ENCODE measurements at places on chromosomes 7 and 10.
A peak's percentile ranks its signal among the peaks of the same experiment; 100 is the strongest.

- DNase-seq, result no peak
These were observed 145.3 kb downstream of the HTR7 start for GRCh38 chr10:90712529-90712928.

DNA sequence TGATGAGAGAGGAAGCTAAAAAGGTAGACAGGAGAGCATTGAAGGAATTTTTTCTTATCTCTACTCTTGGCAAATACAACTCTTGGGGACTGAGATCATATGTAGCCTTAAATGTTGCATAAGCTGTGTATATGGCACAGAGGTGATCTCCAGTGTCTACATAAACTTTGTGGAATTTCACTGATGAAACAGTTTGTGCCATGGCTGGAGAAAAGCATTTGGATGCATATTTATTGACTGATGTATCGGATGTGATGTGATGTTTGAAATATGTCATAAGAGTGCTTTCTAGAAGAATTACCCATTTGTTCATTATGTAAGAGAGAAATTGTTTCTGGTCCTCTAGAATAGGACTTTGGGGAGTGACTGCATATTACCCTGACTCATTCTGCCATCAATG lies 244.9 kb upstream of the LRRTM3 start:
- DNase-seq, result no peak

DNA sequence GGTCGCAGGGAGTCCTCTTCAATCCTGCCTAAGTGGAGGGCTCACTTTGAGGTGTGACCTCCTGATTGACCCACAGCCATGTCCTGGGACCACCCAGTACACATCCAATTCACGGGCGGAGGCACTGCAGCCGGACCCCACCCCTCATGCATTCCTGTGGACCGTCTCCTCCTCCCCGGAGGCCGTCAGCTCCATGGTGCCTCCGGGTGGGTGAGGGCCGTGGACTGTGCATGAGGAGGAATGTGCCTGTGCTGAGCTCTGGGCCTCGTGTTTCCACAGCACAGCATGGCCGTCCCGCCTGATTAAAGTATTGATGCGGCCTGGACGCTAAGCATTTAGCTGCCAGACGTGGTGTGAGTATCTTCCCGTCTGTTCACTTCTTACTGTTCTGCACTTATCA lies 52.8 kb downstream of the CFAP46 start:
- DNase-seq, result no peak

DNA sequence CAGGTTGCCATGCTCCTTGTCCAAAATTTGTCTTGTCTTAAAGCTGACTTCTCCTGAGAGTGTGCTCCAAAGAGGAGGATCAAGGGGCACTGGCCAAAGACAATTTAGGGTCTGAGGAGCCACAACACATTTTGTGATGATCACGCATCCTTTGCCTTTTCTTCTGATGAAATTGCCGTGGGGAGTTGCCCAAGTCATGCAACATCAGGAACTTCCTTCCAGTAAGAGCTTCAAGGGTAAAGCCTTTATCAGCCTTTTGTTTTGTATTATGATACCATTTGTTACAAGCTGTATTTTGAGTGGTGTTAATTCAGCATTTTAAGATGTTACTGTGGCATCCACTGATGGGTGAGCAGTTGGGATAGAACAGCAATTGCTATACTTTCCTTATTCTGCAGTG lies 131.2 kb upstream of the MKI67 start:
- DNase-seq, result no peak

- DNase-seq, result no peak
These were observed 206.1 kb upstream of the PHYHIPL start for GRCh38 chr10:58970160-58970915.

- no peak for DNase-seq
These were observed 532.5 kb upstream of the MGMT start for GRCh38 chr10:128934492-128934891.

DNA sequence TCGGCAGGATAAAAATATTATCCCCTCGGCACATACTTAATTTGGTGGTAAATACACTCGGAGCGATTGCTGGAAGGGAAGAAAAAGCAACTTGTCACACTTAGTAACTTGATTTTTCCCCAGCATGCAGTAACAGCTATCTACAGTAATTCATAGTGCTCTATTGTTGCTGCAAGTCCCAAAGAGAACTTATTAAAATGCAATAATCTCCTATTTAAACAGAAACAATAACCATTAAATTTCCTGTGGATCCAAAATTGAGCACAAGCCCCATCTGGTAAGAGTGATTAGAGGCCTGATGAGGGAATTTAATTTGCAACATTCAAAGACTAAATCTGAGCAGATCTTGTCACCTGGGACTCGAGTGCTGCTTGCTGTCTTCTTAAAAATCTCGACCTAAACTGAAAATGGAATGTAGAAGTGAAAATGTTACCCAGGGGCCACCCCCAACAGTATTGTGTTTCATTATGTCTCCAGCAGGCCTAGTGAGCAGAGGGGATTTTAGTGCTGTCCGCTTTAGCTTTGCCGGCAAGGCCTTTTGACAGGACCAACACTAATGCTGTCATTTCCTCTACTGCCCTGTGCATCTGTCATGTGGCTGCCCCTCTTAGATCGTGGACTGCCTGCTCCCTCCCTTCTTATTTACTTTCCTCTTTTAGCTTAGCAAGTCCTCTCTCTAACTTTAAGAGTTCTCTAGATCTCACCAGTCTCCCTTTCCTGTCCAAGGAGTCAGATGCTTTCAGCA lies 639.7 kb downstream of the AUTS2 start:
- peak; percentile 58 for DNase-seq

GRCh38 chr7:105309235-105310169 lies 79.2 kb downstream of the SRPK2 start:
- DNase-seq, result no peak

DNA sequence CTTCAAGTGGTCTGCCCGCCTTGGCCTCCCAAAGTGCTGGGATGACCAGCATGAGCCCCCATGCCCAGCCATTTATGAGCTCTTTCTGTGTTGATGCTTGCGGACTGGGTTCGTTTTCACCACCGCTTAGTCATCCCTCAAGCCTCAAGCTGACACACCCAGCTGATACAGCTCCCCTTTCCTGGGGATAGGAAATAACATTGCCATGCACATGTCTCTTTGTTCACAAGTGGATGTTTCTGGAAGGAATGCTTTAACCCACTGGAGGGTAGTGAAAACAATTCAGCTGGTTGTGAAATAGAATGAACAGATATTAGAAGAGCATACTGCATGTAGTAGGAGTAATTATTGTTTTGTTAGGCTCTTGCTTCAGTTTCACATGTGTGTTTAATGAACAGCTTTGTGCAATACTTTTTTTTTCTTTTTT lies 8.5 kb upstream of the METTL27 start:
- DNase-seq, result no peak

DNA sequence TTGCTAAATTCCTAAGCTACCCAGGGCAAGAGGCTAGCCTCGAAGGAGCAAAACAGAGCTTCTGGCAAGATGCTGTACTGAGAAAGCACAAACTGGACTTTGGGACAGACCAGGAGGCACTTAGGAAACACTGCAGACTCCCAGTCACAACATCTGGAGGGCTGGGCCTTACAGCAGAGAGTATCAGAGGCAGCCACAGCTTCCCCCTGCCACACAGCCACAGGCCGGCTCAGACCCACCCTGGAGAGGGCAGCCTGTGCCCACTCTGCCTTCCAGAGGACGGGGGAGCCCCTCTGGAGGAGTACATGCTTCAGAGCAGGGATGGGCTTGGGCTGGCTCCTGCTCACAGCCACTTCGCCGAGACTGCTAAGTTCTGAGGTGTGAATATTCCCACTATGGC lies 17.4 kb downstream of the ESYT2 start:
- no peak for DNase-seq

- DNase-seq, result no peak
These were observed 166.0 kb upstream of the ANK3 start for GRCh38 chr10:60555700-60556099.

DNA sequence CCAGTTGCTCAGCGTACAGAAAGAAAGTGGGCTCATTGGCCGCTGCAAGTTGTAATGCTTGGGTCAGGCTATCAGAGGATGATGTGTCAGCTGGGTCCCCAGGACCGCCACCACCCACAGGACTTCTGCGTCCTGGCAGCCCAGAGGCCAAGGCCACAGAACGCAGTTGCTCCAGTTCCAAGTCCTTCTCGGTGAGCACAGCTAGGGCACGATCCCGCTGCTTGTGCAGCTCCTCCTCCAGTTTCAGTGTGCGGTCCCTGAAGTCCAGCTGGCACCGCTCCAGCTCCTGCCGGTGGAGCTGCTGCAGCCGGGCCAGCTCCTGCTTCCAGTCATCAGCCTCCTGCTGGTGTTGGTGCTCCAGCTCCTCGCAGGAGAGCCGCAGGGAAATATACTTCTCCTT lies 3.0 kb downstream of the GCC1 start:
- DNase-seq, result no peak

GRCh38 chr7:115582956-115583355 lies 447.6 kb downstream of the TFEC start:
- DNase-seq, result no peak

DNA sequence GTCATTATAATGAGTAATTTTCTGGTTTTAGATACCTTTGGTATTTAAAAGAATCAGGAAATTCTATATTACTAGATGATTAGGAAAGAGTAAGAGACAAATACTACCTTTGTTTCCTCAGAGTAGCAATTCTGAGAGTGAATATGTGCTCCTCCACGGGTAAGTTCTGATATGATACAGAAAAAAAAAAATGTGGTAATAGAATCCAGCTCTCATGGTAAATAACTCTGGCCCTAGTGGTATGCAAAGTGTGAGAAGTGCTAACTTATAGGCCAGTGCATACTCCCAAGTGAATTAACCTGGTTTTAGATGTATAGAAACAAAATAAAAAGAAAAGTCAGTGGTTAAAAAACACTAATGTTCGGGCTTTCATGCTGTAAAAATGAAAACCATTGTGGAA lies 512.6 kb upstream of the SEMA3D start:
- no peak for DNase-seq

DNA sequence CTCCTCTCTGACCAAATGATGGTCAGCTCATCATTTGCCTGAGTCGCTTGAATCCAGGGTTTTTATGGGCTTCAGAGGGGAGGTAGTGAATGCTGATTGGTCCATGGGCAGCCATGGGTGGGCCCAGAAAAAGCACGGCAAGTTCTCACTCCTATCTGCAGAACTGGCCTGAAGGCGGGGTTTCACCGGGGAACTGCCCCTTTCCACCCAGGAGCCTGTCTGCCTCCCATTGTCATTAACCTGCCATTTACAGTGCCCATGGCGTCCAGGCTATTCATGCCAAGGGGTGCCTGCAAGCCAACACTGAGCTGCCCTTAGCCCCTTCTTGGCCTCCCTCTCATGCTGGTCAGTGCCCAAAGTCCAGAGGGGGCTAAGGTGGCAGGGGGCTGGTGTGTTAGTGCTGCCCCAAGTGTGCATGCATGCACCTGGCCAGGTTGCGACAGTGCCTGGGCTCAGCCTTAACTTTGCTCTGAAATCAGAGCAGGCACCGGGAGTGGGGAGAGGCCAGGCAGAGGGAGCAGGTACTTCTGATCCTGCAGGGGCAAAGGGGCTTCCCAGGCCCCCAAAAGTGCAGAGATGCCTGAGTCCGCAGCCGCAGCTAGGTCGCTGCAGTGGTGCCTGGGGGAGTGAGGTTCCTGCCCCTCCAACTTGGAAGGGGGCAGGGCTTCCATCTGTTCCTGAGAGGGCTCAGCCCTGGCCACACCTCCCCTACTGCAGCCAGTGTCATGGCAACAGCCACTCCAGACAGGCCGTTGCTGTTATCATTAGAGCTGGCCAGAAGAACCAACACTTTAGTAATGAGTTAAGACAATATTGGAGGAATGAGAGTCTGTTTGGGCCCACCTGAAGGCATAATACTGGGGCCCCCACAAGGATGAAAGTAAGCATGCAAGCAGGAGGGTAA lies 561.6 kb downstream of the GRM8 start:
- no peak for DNase-seq

DNA sequence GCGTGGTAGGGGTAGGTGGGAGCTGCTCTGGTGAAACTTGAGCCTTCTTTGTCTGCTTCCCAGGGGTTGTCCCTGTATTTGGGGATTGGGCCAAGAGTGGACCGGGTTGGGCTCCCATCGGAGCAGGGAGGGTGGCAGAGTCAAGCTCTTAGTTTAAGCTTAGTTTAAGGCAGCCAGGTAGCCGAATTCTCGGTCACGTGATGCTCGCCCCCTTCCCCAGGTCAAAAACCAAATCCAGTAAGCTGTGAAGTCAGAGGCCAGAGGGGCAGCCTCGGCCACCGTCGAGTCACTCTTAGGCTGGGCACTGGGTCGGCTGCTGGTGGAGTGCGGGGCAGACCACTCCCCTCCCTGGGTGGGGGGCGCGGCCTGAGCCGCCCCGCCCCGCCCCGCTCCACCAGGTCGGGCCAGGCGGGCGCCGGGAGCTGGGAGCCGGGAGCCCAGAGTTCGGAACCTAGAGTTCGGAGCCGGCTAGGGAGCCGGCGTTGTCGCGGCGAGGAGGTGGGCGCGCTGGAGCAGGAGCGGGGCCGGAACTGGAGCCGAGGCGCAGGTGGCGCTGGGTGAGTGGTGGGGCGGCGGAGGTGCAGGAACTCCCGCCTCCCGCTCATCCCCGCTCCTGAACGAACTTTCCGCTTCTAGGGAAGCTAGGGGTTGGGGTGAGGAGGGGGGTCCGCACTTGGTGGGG lies 2.8 kb upstream of the LZTS2 start:
- DNase-seq, result no peak

- DNase-seq, result no peak
These were observed 5.5 kb upstream of the IRF5 start for GRCh38 chr7:128931965-128932861.

DNA sequence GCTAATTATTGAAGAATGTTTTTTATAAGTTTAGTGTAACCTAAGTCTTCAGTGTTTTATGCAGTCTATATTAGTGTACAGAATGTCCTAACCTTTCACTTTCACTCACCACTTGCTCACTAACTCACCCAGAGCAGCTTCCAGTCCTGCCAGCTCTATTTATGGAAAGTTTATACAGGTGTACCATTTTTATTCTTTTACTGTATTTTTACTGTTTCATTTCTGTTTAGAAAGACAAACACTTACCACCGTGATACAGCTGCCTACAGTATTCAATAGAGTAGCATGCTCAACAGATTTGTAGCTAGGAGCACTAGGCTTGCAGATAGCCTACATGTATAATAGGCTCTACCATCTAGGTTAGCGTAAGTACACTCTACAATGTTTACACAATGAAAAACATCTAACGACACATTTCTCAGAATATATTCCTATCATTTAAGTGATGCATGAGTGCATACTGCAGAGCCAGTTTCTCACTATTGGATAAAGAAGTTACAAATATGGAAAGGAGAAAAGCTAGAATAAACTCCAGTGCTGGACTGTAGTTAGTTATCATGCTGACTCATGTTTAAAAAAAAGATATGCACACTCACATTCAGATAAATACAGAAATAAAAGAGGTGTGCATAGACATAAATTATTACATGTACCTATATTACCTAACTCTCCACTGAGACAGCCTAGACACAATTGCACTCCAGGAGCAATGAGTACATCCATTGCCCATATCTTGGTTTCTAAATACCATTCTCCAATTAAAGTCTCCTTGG lies 30.4 kb downstream of the STEAP1B start:
- no peak for DNase-seq

DNA sequence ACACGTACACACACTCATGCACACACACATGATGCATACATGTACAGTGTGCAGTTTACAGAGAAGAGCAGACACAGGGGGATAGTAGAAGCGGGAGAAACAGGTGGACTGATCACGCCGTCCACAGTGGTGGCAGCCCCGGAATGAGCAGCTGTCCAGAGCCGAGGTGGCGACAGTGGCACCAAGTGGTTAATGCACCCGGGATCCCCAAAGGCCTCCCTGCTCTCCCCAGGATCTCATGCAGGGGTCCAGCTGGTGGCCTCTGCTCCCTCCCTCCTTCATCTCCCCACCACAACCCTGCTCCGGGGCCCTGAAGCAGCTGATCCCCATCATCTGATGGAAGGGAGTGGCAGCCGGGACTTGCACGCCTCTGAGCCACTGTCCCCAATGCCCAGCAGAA lies 29.7 kb downstream of the TMEM130 start:
- DNase-seq, result no peak
